ENCODE measurements at places on chromosomes 6 and 20.

- no peak for DNase-seq
Observed at GRCh38 chr20:19911810-19912382, 105.3 kb upstream of the NAA20 start.

DNA sequence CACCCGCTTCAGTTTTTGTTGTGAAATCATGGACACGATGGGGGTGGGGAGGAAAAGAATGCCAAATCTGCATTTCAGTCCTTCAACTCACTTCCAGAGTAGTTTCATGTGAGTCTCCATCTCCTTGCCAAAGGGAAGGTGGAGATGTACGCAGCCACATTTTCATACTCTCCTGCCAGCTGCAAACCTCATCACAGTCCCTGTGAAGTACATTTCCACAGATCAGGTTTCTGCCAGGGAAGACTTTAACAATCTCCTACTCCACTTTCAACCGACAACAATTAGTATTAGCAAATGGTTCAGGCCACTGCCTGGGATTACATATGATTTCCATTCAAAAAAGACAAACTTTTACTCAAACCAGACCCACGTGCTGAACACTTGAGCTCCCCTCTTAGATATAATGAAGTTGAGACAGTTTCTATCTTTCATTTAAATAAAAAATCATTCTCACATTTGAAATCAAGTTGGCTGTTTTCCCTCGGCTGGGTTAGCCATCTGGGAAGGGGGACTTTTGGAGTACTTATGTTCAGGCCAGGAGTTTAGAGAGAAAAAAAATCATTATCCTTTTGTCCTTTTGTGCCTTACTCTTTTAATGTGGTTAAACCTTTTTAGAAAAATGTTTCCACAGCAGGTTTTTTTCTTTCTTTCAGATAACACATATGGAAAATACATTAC is 51.0 kb upstream of the CEP162 start:
- DNase-seq: no peak

DNA sequence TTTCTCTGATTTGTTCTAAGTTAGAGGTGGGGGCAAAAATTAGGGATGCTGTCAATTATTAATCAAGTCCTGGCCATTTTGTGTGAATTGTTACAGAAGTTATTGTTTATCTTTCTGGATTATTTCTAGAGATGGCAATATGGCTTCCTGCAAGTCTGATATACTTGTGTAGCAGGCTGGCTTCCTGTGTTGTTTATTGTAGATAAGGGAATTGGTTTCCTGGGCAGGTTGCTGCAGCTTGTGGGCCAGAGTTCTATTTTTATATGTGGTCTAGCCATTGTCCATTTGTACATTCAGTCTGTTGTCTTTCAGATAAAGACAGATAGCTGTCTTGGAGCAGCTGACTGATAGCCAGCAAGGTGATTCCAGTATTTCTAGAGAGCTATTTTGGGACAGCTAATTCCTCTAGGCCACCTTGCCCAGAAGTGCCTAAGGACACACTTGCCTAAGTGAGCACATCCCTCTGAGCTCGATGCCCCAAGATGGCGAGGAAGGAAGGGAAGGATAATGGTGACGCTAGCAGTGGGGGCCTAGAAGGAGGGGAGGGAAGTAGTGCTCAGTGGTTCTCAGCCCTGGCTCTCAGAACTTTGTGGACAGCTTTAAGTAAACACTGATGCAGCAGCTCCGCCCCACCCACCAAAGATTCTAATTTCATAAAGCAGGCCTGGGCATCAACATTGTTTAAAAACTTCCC is 25.5 kb downstream of the DDO start:
- no peak for DNase-seq

GRCh38 chr6:39999006-39999867 is 65.0 kb upstream of the MOCS1 start:
- DNase-seq: no peak

All from stimulated activated CD4-positive, alpha-beta T cell treated with anti-CD3 and anti-CD28 coated beads, Interleukin-12 subunit alpha, Interleukin-12 subunit beta, amount 100 ng/mL, for 24 hours (primary cell).